ENCODE measurements at places on chromosomes 7 and 10.

GRCh38 chr7:117951691-117952280 is 78.5 kb upstream of the CTTNBP2 start:
- no peak for DNase-seq

DNA sequence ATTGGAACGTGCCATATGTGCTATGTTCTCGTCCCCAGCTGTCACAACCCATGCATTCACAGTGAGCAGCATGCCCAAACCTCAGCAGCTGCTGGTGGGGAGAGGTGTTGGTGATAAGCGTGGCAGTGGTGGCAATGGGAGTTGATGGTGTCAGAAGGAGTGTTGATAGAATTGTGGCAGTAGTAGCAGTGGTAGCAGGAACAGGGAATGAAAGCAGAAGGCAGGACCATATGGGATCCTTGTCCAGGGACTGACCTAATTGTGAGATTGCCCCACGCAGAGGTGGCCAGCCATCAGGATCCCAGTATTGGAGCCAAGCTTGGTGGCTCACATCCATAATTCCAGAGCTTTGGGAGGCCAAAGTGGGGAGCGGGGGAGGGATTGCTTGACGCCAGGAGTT is 276.3 kb downstream of the GALNT17 start:
- no peak for DNase-seq

DNA sequence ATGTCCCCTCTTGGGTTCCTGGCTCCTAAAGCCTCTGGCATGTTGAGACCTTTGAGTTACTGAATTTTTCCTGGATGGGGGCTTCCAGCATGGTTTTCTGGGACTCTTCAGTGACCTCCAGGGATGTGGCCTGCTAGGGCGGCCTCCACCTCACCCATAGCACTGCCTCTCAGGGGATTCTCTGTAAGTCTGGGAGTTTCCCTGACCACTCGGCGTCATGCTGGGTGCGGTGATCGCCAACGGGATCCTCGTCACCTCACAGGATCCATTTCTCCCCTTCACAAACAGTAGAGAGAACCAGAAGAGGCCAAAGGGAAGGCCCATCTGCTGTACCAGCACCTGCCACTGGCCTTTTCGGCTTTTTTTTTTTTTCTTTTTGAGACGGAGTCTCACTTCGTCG is 84.3 kb downstream of the NPTX2 start:
- no peak for DNase-seq

- DNase-seq: peak; percentile 8
Measured at GRCh38 chr10:84008878-84009277, 130.4 kb upstream of the GHITM start.

GRCh38 chr10:71538608-71539260 is 142.0 kb downstream of the CDH23 start:
- no peak for DNase-seq

DNA sequence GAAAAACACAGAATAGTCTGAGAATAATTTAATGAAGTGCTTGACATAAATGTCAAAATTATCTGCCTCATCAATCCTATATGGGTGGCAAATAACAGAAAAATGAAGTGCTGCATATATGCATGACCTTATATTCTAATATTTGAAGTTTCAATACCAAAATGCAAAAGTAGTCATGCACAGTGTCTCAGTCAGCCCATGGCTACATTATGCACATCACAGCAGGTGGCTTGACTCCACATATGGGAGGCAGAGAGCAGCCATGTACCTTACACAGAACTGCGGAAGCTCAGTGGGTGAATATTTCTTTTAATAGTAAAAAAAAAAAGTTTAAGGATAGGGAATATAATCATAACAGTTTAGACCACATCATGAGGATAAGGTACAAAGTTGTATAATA is 17.4 kb upstream of the LIPN start:
- DNase-seq: no peak

DNA sequence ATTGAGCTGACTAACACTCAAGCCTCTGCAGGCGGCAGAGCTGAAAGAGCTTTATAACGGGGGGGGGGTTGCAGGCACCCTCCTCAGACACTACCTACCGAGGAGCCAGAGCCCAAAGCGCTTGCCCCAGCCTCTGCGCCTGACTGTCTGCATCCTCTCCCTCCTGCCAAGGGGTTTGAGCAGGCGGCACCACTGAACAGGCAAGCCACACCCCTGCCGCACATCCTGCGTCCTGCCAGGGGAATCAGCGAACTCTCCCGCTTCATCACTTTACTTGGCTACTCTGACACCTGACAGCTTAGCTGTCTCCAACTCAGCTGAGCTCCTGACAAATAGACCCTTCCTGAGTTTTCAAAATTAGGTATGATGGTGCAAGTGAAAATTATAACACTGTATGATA is 432.6 kb upstream of the ANKRD30A start:
- no peak for DNase-seq

GRCh38 chr10:116690356-116691322 is 51.7 kb downstream of the HSPA12A start:
- DNase-seq: no peak

DNA sequence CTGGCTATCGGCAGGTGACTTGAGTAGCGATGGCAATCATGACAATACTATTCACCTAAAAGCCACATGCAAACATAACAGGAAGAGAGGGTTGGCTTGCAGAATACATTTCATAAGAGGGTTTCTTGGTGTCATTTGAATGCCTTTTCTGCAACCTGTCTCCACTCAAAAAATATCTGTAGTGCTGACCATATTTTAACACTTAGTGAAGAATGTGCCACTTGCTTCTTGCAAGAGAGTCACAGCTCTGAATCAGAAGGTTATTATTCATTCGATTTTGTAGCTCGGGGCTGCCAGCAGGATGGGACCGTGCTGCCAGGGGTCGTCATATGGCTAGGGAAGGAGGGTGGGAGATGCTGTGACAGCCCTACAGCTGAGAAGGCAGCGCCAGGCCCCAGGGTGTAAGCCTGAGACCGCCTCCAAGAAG is 152.0 kb upstream of the PITRM1 start:
- DNase-seq: no peak

DNA sequence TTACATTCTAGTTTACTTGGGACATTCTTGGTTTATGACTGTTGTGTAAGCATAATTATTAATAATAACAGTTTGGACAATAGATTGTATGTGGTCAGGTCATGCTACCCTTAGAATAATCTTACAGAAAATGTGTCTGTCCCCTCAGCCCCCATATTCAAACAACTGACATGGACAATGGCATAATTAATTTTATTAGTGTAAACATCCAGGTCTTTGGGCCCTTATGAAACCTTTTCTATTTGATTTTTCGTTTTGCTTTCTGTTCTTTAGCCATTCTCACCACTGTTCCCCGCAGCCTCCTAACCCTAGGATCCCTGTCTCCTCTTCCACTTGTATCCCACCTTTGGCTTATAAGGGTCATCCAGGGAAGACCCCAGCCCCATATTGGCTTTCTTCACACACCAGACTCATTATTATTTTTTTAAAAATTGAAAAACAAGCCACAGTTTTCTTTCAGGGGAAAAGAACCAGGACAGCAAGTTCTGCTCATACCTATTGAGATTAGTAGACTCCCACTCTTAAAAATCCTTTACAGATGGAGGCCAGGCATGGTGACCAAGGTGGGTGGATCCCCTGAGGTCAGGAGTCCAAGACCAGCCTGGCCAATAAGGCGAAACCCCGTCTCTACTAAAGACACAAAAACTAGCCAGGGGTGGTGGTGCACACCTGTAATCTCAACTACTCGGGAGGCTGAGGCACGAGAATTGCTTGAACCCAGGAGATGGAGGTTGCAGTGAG is 11.5 kb downstream of the VIM start:
- no peak for DNase-seq

GRCh38 chr10:486206-486605 is 203.3 kb downstream of the DIP2C start:
- DNase-seq: no peak

Data from A172 (cell line).